ENCODE measurements at places on chromosomes 1 and 21.

- DNase-seq = no peak
Observed at GRCh38 chr1:77532641-77533040, 149.8 kb downstream of the ZZZ3 start.

DNA sequence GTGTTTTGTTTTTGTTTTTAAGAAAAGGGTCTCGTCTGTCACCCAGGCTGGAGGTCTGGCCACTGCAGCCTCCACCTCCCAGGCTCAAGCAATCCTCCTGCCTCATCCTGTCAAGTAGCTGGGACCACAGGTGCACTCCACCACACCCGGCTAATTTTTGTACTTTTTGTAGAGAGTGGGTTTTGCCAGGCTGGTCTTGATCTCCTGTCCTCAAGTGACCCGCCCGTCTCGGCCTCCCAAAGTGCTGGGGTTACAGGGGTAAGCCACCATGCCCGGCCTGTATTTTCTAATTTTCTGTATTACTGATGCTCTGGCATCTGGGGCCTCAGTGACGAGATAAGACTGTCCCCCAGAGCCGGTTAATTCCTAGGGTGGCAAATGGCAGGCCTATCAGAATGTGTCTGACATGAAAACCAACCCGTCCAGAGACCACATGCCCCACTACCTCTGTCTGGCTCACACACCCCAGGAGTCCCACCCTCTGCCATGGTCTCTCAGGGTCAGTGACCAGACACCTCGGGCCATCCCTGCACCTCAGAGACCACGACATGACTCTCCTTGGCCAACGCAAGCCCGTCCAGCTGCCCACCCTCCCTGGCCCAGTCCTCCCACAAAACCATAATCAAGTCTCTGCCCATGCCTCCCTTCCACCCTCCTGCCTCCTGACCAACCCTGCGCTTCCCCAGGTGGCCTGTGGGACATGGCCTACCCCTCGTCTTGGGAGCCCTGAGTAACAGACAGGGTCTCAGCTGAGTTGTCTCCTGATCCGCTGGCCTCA lies 12.5 kb downstream of the NPHP4 start:
- no peak for DNase-seq

DNA sequence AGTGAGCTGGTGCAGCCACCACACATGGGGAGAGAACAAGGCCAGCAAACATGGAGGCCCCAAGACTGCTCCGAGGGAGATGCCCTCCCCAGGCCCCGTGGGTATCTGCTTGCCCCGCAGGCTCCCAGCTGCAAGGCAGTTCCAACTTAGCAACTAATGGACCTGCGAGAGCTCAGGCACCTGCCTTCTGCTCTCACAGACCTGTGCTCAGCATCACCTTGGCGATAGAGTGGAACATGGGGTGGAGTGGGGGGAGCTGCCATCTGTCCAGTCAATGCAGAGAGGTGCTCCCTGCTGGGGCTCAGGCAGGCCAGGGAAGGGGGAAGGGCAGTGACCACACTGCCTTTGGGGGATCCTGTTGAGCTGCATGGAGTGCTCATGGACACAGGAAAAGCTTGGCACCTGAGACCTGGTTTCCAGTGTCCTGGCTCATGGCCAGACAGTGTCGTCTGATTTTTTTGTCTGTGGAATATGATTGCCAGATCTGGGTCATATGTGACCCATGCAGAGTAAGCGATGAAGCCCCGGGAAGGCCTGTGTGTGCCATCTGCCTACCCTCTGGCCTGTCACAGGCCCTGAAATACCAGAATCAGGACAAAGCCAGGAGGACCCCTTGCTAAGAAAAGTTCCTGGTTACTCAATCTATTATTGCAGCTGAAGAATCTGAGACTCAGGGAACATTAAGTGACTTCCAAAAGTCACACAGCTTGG lies 39.9 kb upstream of the TENT5C start:
- DNase-seq = no peak

GRCh38 chr1:92887465-92887864 lies 55.6 kb downstream of the RPL5 start:
- no peak for DNase-seq

DNA sequence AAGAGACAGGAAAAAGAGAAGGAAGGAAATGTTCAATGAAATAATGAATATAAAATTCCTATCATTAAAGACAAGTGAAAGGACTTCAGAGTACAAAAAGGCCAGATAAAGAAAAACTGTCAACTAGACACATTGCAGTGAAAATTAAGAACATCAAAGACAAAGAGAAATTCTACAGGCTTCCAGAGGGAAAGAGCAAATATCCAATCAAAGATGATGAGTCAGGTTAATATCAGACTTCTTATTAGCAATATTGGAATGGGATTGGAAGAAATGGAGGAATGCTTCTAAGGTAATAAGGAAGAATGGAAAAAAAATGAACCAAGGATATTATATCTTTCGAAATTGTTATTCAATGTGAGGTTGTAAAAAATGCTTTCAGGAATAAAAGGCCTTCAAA lies 7.8 kb downstream of the PLA2G2A start:
- DNase-seq = no peak

DNA sequence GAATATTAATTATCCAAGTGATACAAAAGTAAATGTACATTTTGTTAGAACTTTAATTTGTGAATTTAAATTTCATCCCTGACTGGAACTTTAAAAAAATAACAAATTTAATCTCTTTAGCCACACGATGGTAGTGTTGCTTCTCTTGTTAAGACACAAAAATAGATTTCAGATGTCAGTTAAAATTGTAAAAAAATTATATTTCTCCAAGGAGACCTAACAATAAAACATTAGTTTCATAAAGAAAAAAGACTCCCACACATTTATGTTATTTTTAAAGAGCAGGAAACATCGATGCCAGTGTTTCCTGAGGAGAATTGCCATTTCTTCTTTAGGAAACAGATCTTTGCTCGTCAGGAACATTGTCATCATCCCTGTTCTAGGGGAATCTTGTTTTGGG lies 74.0 kb upstream of the DEPDC1 start:
- DNase-seq = no peak

GRCh38 chr1:209434631-209435217 lies 148.8 kb upstream of the CAMK1G start:
- no peak for DNase-seq

DNA sequence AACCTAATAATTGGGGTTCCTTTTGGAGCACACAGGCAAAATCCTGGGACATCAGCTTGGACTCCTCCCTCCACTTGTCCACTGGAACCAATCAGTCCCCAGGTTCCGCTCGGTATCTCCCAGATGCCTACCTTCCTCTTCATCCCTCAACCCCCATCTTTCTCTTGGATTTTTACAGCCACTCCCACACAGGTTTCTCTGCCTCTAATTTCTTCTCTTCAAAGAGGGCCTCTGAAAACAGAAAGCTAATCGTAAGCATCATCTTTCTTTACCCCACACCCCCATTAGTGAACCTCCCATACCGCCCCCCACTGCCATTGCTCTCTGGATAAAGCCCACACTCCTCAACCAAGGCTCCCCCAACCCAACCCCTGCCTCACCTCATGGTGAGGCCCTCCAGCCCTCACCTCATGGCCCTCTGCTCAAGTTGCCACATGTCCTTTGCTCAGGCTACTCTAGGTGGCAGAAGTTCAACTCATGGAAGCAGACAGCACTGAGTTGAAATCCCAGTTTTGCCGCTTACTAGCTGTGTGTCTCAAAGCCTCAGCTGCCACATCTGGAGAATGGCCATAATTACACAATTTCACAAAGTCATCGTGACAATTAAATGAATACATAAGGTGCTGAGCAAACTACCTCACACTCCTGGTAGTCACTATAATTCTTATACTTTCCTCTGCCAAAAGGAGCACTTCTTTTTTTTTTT lies 18.1 kb upstream of the WASF2 start:
- DNase-seq = no peak

DNA sequence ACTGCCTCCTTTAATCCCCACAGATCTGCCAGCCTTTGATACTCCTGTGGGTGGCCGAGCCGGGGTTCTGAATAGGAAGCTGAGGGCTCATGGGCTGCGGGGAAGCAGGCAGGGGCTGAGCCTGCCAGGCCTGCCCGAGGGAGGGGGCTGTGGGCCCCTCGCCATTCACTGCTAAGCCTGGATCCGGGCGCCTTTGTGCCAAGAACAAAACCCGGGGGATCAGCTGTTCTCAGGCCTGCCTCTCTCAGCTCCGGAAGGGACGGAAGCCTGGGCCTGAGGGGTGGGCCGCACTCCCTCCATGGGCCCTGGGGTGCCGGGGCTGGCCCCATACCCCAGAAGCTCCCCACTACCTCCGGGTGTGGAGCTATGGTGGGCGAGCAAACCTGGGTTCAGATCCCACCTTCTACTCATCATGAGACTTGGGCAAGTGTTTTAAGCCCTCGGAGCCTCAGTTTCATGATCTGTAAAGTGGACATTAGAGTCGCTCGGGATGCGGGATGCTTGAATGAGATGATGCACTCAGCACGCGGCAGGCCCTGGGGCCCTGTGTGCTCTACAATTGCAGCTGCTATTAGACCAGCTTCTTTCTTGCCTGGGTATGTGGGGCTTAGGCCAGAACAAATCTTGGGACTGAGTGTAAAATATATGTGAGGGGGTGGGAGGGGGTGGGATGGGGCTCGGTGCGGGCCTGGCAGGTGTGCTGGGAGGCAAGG lies 19.2 kb upstream of the EPHA2 start:
- DNase-seq = no peak

- no peak for DNase-seq
Observed at GRCh38 chr1:93783876-93784275, 95.1 kb downstream of the DNTTIP2 start.

DNA sequence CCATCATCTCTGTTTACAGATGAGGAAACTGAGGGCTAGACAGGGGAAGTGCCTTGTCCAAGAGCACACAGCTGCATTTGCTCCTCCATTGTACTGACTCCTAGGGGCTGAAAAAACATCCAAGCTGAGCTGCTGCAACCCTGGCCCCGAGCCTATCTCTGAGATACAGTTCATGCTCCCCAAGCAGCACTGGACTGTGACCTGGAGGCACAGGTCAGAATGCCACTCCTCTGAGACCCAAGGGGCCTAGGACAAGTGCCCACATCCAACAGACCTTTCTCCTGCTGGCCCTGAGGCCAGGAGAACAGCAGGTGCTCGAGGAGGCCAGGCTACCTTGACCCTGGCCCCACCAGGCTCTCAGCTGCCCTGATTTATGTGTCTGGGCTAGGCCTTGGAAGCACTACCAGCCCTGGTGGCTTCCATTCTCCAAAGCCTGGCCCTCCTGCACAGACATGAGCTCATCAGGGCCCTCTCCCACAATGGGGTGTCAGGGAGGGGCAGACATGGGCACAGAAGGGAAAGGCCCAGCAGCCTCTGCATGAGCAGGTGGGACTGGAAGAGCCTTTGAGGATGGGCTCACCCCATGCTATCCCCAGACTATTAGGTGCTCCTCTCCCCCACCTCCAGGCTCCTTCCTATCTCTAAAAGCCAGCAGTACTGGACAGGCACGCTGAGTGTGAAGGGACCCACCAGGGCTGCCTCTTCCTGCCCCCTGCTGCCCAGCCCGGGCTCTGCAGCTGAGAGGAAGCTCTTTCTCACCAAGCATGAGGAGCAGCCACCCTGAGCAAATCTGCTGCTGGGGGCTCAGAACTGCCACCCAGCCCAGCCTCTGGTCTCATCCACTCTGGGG lies 18.8 kb downstream of the ADGRB2 start:
- peak; percentile 41 for DNase-seq

DNA sequence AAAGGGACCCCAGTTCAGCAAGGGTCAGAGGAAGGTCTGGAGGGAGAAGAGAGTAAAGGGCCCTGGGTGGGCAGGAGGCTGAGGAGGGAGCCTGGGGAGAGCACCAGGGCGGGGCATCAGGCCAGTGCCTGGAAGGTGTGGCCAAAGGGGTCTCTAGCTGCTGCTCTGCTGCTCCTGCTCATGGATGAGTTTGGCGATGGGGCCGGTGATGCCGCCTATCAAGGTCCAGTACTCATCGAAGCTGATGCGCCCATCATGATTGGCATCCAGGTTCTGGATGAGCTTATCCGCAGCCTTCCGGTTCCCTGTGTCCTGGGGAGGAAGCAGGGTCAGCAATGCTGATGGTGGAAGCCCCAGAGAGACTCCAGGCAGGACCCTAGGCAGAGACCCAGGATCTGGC lies 5.6 kb downstream of the S100A16 start:
- DNase-seq = no peak

DNA sequence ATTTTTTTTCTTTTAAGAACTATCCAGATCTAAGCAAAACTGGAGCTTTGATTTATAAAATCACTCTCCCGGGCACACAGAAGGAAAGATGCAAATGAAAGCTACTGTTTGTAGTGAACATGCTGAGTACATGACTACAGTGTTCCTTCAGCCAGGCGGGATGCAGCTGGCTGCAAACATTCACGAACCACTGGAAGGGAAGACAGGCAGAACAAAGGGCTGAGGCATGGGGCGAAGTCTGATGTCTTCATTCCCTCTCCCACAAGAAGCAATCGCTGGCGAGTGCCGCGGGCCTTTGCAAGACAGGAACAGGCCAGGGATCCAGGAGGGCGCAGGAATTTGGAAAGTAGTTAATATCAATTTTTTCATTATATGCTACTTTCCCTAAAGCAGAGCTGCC lies 257.9 kb upstream of the AJAP1 start:
- no peak for DNase-seq

- peak; percentile 44 for DNase-seq
Observed at GRCh38 chr21:33078907-33079582, 9.1 kb downstream of the OLIG1 start.

DNA sequence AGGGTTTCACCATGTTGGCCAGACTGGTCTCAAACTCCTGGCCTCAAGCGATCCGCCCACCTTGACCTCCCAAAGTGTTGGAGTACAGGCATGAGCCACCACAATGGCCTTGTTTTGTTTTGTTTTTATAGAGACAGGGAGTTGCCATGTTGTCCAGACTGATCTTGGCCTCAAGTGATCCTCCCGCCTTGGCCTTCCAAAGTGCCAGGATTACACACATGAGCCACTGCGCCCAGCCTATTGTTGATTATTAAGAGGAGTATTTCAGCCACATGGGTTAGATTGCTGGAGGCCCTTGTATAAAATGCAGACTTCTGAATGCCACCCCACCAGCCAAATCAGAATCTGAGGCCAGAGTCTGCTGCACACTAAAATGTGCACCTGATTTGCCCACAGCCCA lies 57.2 kb upstream of the ANGPTL1 start:
- no peak for DNase-seq

DNA sequence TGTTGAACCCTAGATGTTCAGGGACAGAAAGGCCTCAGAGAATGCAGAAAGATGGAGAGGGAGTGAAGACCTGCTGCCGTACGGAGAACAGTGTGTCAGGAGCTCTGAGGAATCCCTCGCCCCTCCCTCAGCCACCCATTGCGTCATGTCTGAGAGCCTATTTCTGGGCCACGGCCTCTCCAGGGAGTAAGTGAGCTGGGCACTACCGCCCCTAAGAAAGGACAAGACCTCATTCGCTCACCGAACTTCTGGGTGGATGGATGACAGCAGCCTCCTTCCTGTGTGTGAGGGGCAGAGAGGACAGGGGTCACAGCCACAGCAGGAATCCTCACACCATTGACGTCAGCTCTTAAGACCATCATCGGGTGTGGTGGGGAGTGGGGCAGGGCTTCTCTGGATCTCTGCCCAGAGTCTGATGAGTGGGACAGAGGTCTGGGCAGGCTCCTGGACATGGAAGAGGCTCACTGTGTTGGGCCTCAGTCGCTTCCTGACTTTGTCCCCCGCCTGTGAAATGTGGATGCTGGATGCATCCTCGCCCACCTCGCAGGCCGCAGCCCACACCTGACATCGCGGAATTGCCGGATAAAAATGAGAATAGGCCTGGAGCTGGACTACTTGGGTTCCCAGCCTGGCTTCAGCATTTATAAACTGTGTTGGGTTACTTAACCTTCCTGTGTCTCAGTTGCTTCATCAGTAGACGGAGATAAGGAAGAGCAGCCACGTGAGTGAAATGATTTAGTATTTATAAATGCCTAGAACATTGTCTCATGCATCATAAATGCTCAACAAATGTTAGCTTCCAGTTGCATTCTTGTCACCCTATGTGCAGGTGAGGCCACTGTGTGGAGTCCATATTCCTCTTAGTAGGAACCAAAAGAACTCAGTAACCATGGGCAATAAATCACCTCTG lies 238.6 kb downstream of the TRABD2B start:
- no peak for DNase-seq
